ENCODE measurements at places on chromosomes 3 and 15.

- DNase-seq: no peak
These were observed 1.5 kb downstream of the POLR2M start for GRCh38 chr15:57708047-57708446.

DNA sequence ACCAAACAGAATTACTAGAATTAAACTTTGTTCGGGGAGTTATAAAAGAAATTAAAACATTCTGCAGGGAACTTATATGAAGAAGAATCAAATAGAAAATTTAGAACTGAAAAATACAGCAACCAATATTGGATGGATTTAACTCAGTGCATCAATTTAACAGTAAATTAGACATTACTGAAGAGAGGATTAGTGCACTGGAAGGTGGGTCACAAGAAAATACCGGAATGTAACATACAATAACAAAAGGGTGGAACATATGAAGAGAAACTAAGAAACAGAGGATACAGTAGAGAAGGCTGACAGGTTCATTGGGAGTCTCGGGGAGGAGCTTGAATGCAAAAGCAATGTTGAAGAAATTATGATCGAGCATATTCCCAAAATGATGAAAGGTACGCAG is 56.3 kb downstream of the CDIN1 start:
- DNase-seq: no peak

- no peak for DNase-seq
These were observed 489 bp downstream of the CSPG5 start for GRCh38 chr3:47578119-47578632.

DNA sequence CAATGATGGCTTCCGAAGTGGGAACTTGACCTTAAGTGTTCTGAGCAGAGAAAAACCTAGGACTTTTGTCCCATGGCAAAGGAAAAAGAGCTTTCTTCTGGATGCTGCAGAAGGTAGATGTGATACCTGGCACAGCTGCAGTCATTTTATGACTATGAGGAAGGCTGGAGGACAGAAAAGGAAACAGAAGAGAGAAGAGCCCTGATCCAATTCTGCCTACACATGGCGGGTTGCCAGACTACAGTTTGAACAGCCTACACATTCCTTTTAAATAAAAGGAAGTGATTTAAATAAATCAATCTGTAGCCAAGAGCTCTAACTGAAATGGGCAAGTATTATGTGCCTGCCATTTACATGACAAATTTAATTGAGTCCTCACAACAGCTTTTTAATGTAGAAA is 43.6 kb upstream of the CHRNB4 start:
- no peak for DNase-seq

GRCh38 chr15:41789662-41790061 is 15.4 kb downstream of the MAPKBP1 start:
- no peak for DNase-seq

DNA sequence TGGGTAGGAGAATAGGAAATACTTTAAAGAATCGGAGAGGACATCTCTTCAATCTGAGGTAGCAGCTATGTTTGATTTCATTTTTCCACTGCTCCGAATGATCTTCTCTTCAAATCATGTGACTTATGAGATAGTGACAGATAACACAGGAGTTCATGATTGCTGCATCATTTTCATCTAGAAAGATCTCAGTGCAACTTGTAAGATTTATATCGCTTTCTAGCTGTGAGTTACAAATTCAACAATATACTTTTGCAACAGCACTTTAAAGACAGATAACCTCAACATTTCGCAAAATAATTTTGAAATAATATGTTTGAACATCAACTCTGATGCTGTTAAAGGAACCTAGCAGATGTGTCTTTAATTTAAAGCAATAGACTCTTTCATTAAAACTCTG is 99.9 kb upstream of the CCDC80 start:
- no peak for DNase-seq

- no peak for DNase-seq
These were observed 551.2 kb upstream of the CCDC54 start for GRCh38 chr3:106825962-106826605.

DNA sequence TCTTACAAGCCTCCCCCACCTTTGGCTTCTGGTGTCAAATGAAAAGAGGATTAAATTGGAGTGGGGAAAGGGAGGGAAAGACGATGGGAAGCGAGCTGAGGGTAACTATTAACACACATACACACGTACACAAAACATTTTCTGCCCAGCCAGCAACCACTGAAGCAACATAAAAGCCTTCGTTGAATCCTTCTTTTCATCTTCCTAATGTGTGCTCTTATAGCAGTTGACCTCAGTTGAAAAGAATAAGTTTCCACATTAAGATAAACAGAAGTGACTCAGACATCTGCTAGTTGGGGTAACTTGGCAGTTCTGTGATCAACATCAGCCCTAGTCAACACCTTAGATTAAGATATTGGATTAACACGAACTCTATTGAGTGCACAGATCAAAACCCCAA is 558.5 kb downstream of the MECOM start:
- no peak for DNase-seq

DNA sequence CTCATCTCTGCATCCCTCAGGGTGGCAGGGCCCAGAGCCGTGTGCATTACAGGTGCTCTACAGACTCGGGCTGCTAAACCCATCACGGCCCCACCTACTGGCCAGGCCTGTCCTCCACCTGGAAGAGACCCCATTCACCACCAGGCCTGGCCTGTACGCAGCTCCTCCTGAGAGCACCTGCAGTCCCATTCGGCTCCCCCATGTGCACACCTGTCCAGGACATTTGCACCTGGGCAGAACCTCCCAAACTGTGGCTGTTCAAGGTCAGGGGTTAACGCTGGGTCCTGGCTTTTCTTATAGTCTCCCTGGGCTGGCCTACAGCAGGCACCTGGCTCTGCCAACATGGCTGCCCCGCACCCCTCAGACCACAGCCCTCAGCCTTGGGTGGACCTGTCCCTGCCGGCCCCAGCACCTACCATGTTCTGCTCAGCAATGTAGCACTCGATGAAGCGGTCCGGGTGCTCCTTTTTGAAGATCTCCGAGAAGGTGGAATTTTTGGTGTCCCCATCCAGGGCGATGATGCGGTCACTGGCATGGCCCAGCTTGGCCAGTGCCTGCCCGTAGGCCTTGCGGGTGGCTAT is 25.7 kb downstream of the TKT start:
- no peak for DNase-seq

GRCh38 chr3:130963878-130964277 is 62.7 kb downstream of the ASTE1 start:
- no peak for DNase-seq
